ENCODE measurements at places on chromosomes 4 and X.

GRCh38 chr4:7182616-7183015 lies 9.7 kb upstream of the SORCS2 start:
- H3K36me3 ChIP-seq = no peaks in the 10 kb centered on the region
- no peak overlapping the region for H3K27ac ChIP-seq
- DNase-seq = no peak
- no peaks in the 10 kb centered on the region for H3K4me1 ChIP-seq
- no peak overlapping the region for H3K4me3 ChIP-seq

DNA sequence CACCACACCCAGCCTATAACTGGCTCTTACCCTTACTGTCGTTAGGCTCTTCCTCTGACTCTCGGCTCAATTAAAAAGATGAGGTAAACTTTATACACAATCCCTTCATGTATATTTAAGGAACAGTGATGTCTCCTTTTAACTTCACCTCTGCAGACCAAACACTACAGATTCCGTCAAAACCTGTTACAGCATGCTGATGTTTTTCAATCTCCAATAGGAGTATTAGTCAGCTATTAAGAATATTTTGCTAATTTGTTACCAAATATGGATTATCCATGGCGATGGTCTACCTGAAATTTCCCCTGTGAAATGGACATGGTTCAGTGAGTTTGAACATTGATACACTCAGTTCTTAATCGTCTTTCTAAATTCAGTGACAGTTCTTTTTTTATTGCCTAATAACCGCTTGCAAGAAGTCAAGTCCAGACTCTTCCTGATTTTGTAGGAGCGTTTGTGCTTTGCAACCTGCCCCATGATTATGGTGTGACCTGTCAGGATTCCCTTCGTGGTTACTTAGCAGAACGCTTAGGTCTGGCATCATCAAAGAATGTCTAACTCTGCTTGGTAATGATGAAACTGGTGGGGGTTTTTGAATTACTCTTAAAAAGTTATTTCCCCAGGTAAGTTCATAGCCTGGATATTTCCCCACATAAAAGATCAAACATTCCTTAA lies 72.2 kb upstream of the STOX2 start:
- peaks cover 7% of the 10 kb centered on the region for H3K4me1 ChIP-seq
- H3K4me3 ChIP-seq = no peak overlapping the region
- no peaks in the 10 kb centered on the region for H3K36me3 ChIP-seq
- DNase-seq = no peak
- no peak overlapping the region for H3K27ac ChIP-seq

GRCh38 chr4:113539408-113539807 lies 222.1 kb downstream of the CAMK2D start:
- H3K36me3 ChIP-seq = no peaks in the 10 kb centered on the region
- no peaks in the 10 kb centered on the region for H3K27me3 ChIP-seq
- DNase-seq = no peak

DNA sequence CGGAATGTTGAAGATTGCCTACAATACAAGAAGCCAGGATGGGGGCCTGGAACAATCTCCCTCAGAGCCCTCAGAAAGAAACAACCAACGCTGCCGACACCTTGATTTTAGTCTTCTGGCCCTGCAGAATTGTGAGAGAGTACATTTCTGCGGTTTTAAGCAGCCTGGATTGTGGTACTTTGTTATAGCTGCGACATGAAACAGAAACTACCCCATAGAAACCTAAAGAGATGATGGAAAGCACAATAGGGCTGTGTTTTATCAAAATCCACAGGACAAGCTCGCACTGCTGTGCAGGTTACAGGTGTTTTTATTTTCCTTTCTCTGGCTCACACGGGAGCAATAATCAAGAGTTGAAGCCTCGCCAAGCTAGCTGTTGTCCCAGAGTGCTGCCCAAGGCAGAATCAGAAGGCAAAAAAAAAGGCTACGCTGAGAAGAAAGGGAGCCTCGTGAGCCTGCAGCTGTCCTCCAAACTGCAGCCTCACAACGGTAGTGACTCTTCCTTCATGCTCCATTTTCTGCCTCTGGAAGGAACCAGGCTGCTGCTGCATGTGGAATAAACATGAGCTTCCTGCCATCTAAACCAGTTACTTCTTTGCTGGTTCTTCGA lies 232.4 kb downstream of the LDB2 start:
- no peak for DNase-seq
- peaks cover 3% of the 10 kb centered on the region for H3K4me1 ChIP-seq
- H3K27me3 ChIP-seq = no peaks in the 10 kb centered on the region
- no peak overlapping the region for H3K27ac ChIP-seq
- H3K4me3 ChIP-seq = no peak overlapping the region
- H3K36me3 ChIP-seq = no peaks in the 10 kb centered on the region

DNA sequence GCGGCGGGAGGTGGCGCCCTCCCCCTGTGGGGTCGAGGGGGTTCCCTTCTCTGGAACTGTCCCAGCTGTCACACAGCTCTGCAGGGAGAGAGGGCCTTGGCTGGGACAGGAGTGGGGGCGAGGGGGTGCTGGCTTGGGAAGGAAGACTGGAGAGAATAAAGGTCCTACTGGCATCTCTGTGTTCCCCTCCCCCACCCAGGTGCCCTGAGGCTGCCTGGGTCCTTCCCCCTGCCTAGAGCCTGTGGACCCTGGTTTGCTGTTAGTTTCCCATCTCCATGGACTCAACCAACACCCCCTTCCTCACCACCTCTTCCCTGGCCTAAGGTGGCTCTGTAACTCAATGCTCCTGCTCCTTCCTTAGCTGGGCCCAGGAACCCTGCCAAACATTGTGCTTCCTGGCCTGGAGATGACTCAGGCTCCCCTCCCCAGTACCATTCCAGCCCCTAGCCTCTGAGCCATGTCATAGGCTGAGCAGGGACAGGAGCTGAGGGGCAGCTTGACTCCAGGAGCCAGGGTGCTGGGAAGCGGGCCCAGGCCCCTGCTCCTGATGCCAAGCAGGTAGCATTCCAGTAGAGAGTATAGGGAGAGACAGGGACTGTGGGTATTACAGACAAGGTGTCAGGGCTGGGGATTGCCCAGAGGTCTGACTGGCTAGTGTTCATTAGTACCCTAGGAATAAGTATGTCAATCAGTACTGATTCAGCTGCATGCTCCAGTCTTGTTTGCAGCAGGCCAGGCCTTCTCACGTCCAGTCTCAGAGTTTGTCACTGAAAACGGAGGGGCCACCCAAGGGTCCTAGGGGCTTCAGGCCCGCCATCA lies 100.7 kb downstream of the EFNB1 start:
- no peak overlapping the region for H3K27ac ChIP-seq
- peaks cover 11% of the 10 kb centered on the region for H3K4me1 ChIP-seq
- no peaks in the 10 kb centered on the region for H3K36me3 ChIP-seq
- no peaks in the 10 kb centered on the region for H3K27me3 ChIP-seq
- no peak overlapping the region for H3K4me3 ChIP-seq

DNA sequence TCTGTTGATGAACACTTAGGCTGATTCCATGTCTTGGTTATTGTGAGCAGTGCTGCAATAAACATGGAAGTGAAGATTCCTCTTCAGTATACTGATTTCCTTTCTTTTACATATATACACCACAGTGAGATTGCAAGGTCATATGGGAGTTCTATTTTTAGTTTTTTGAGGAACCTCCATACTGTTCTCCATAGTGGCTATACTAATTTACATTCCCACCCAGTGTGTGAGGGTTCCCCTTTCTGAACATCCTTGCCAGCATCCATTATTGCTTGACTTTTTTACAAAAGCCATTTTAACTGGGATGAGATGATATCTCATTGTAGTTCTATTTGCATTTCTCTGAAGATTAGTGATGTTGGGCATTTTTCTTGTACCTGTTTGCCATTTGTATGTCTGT lies 80.5 kb upstream of the GALNT7 start:
- H3K36me3 ChIP-seq = no peaks in the 10 kb centered on the region
- no peak for DNase-seq
- no peaks in the 10 kb centered on the region for H3K27me3 ChIP-seq
- no peak overlapping the region for H3K27ac ChIP-seq
- no peaks in the 10 kb centered on the region for H3K4me1 ChIP-seq
- no peak overlapping the region for H3K4me3 ChIP-seq

GRCh38 chrX:45232139-45232538 lies 31.5 kb upstream of the DIPK2B start:
- DNase-seq = no peak
- H3K4me1 ChIP-seq = no peaks in the 10 kb centered on the region
- H3K36me3 ChIP-seq = no peaks in the 10 kb centered on the region
- H3K4me3 ChIP-seq = no peak overlapping the region

GRCh38 chrX:13090339-13091110 lies 46.1 kb upstream of the FAM9C start:
- no peaks in the 10 kb centered on the region for H3K36me3 ChIP-seq
- no peak for DNase-seq
- no peaks in the 10 kb centered on the region for H3K27me3 ChIP-seq
- H3K4me3 ChIP-seq = no peak overlapping the region

- no peaks in the 10 kb centered on the region for H3K4me1 ChIP-seq
- H3K27ac ChIP-seq = no peak overlapping the region
- H3K4me3 ChIP-seq = no peak overlapping the region
- no peaks in the 10 kb centered on the region for H3K36me3 ChIP-seq
- DNase-seq = no peak
Observed at GRCh38 chr4:119783189-119783983, 154.8 kb upstream of the PDE5A start.

DNA sequence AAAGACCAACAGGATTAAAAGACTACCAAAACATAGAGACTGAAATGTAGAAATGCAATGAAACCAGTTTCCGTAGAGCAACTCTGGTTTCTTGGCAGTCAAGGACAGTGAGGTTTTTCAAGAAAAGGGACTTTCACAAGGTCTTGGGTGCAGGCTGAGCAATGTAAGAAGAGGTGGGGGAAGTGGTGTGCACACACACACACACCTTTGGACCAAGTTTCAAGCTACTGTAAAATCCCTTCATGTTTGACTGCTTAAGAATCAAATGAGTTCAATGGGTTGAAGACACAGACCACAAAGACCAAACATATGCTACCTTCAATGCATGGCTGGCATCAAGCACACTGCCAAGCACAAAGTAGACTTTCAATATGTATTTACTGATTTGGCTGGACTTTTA lies 17.8 kb upstream of the MCF2 start:
- no peak overlapping the region for H3K27ac ChIP-seq
- no peak overlapping the region for H3K4me3 ChIP-seq
- DNase-seq = no peak
- H3K4me1 ChIP-seq = no peaks in the 10 kb centered on the region
- no peaks in the 10 kb centered on the region for H3K36me3 ChIP-seq
- no peaks in the 10 kb centered on the region for H3K27me3 ChIP-seq

DNA sequence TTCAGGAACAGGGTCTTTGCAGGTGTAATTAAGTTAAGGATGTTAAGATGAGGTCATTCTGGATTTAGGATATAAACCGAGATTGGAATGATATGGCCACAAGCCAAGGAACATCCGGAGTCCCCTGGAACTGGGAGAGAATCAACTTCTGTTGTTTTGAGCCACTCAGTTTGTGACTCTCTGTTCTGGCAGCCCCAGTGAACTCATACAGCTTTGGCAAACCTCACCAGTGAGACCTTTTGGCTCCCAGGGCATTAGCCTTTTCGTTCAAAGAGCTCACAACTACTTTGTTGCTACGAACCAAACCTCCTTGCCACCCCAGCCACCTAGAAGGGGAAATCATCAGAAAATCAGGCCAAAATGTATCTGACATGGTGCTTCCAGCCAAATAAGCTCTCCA lies 80.4 kb downstream of the MTMR1 start:
- H3K36me3 ChIP-seq = no peaks in the 10 kb centered on the region
- DNase-seq = no peak
- H3K4me3 ChIP-seq = no peak overlapping the region
- H3K27me3 ChIP-seq = no peaks in the 10 kb centered on the region
- H3K4me1 ChIP-seq = no peaks in the 10 kb centered on the region

DNA sequence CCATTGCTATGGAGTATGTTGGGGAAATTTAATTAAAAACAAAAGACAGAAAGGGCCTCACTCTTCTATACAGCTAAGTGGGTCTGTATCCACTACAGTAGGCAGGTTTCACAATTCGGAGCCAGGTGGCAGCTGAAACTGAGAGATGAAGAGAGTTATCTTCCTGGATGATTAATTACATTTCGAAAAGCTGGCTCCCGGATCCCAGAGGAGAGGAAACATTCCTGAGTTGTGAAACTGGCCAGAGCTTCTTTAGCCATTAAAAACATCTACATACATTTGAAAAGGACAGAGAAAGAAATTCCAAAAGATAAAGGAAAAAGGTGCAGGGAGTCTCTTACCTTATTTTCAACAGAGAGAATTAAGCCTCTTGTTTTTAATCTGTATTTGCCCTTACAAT lies 15.5 kb upstream of the PDZD4 start:
- peaks cover 60% of the 10 kb centered on the region for H3K27me3 ChIP-seq
- no peaks in the 10 kb centered on the region for H3K4me1 ChIP-seq
- no peak for DNase-seq
- no peak overlapping the region for H3K27ac ChIP-seq

GRCh38 chrX:124467202-124467601 lies 120.8 kb downstream of the SH2D1A start:
- H3K27ac ChIP-seq = no peak overlapping the region
- DNase-seq = no peak
- no peaks in the 10 kb centered on the region for H3K36me3 ChIP-seq
- H3K4me1 ChIP-seq = no peaks in the 10 kb centered on the region

DNA sequence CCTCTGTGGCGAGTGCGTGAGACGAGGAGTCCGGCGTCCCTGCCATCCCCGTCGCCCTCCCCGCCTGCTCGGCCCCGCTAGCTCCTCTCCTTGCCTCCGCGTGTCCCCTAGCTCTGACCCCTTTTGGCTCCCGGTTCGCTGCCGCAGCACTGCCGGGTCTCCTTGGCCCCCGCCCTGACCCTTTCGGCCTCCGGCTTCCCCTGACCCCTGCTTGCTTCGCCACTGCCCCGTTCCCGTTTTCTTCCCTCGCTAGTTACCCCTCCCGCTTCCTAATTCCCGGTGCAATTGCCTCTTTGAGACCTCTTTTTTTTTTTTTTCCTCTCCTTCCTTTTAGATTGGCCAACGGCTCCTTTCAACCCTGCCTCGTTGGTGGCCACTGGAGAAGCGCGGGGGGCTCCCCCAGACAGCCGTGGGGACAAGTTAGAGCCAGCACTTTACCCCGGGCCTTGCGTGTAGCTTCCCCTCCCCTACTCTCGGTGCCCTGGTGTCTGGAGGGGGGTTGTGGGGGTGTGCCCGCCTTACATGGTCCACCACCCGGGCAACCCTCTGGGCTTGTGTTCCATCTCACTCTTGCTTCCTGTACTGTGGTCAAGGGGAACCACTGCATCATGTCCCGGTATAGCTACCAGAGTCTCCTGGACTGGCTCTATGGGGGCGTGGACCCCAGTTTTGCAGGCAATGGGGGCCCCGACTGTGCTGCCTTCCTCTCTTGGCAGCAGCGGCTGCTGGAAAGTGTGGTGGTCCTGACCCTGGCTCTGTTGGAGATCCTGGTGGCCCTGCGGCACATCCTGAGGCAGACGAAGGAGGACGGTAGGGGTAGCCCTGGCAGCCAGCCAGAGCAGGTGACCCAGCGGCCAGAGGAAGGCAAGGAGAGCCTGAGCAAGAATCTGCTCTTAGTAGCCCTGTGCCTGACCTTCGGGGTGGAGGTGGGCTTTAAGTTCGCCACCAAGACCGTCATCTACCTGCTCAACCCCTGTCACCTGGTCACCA lies 548 bp downstream of the TMEM164 start:
- H3K4me1 ChIP-seq = peaks cover 13% of the 10 kb centered on the region
- H3K4me3 ChIP-seq = peak overlapping the region; percentile 8
- peaks cover 4% of the 10 kb centered on the region for H3K27me3 ChIP-seq
- H3K36me3 ChIP-seq = no peaks in the 10 kb centered on the region
- H3K27ac ChIP-seq = no peak overlapping the region
- DNase-seq = peak; percentile 51

- no peaks in the 10 kb centered on the region for H3K4me1 ChIP-seq
- H3K36me3 ChIP-seq = no peaks in the 10 kb centered on the region
- no peak for DNase-seq
- H3K27me3 ChIP-seq = peaks cover 37% of the 10 kb centered on the region
Observed at GRCh38 chrX:43974741-43975465, 1.7 kb upstream of the NDP start.

GRCh38 chrX:68256990-68257389 lies 176.3 kb downstream of the OPHN1 start:
- no peak overlapping the region for H3K27ac ChIP-seq
- H3K4me1 ChIP-seq = no peaks in the 10 kb centered on the region
- H3K4me3 ChIP-seq = no peak overlapping the region
- no peak for DNase-seq
